SK-MEL-5 (cell line): ENCODE measurements at places on chromosomes 4 and X. TPM values are rescaled to one million over a fixed set of nuclear protein-coding genes. Genes with fewer than 3 reads are reported as not detected.

Gene FAM9B
- total RNA-seq: 0.11 and 0.13 TPM in 2 replicates

Gene CNGA1
- total RNA-seq: 0.05 and 0.35 TPM in 2 replicates

Gene NUDT11
- 9.3 and 9.6 TPM in 2 replicates for total RNA-seq

Gene CTAG2
- total RNA-seq: 0.29 and 1.0 TPM in 2 replicates

Gene GSX2
- not detected in 2 replicates for total RNA-seq

Gene S100G
- not detected in 2 replicates for total RNA-seq

Gene BCORL1
- total RNA-seq: 0.50 and 0.88 TPM in 2 replicates

Gene APLN
- 0.05 and 0.34 TPM in 2 replicates for total RNA-seq

Gene GLRB
- total RNA-seq: 0.08 and 0.24 TPM in 2 replicates

Gene SPIN2B
- 7.0 and 9.5 TPM in 2 replicates for total RNA-seq

Gene HPSE
- total RNA-seq: 5.7 and 7.4 TPM in 2 replicates
